ENCODE measurements at places on chromosomes 4 and X.

DNA sequence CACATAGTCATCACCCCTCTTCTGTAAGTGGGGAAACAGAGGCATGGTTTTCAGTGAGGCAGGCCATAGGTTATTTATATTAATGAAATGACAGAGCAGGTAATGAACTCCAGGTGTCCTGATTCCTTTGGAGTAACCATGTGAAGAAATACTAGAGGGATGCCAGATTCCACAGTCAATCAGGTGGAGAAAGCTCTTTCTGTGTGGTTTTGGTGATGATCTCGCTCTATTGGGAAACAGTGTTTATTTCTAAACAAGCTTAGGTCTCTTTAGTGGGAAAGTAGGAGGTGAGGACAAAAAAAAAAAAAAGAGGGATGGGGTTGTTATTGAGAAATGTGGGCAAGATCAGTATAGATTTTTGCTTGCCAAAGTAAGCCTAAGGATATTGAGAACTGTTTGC lies 12.2 kb downstream of the DOCK11 start:
- no peak for DNase-seq

GRCh38 chrX:154805696-154806091 lies 409 bp upstream of the MPP1 start:
- DNase-seq = peak; percentile 3

- DNase-seq = no peak
Measured at GRCh38 chr4:120018786-120019185, 47.9 kb downstream of the MAD2L1 start.

GRCh38 chrX:20500949-20501348 lies 234.2 kb upstream of the RPS6KA3 start:
- DNase-seq = no peak

GRCh38 chr4:123256901-123257300 lies 139.7 kb upstream of the SPRY1 start:
- no peak for DNase-seq

GRCh38 chr4:70658418-70658817 lies 7.9 kb downstream of the JCHAIN start:
- DNase-seq = no peak

DNA sequence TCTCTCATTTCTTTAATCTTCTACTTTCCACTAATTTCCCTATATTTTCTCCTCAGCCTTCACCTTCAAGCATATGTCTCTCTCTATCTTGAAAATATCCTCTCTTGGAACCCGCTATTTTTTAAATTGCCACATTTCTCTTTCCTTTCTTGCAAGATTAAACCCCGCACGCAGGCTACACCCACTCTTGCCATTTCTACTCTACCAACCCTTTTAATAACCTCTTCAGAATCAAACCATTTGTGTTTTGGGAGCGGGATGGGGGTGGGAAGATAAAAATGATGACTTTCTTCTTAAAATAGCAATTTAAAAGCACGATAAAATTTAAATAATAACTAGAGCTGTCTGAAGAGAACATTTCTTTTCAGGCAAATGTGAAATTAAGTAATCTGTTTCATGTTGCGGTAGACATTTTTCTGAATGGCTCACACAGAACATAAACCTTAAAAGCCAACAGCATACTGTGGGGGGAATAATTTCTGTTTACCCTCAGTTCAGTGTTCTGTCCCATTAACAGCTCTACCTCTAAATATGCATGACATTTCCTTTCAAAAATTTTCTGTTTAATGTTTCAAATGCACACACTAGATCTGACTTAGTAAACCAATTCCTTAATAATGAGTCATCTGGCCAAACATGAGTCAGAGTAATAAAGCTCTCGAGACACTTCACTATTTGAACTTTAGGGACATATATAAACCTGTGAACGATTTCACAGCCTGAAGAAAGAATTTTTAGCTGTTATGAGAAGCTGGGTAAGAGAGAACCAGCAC lies 20.5 kb downstream of the ARSJ start:
- DNase-seq = peak; percentile 89

DNA sequence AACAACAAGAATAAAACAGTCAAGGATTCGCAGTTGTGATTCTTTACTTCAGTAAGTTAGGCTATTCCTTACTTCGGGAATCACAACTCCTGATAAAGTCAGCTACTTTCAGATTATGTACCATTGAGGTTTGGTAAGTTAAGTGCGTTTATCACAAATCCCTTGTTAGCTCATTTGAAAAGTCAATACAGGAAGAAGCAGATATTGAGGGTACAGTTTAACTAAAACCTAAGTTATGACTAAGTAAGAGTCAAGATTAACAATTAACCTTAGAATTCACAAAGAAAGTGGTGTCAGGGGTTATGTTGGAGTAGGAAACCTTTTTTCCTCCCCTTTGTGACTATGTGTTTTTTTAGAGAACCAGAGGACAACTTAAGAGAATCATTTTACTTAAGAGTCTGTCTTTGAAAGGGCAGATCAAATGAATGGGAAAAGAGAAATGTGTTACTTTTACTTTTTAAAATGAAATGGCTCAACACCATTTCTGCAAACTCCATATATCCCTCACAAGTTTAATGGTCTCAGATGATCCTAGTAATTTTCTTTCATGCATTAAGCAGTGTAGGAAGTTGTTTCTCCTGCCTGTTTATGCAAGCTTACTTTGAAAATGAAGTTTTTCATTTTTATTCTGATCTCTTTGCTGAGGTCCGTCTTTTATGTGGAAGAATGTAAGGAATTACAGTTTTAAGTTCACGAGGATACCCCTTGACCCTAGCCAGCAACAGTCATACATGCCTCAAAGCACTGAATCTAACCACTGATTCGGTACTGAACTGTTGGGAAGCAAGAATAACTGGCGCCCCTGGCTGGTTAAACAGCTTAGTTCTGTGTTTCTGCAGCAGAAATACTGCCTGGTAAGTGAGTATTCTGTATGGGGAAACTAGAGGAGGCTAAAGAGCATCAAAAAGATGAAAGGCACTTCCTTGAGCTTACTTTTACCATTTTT lies 211.7 kb downstream of the SLC4A4 start:
- no peak for DNase-seq

DNA sequence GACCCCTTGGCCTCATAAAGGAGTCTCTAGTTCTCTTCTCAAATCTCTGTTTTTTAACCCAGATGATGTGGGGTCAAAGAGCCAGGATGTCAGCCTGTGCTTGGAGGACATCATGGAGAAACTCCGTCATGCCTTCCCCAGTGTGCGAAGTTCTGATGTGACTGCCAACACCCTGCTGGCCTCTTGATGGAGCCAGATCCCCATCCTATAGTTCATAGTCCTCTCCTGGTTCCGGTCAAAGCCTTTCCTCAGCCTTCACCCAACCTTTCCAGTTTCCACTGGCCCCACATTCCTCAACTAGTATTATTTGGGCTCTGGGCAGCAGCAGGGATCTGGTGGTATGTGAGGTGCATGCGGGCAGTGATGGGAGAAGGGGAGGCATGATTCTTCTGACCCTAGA lies 30.7 kb downstream of the TAF7L start:
- no peak for DNase-seq

- DNase-seq = no peak
Measured at GRCh38 chr4:3705236-3705987, 60.8 kb upstream of the ADRA2C start.

- peak; percentile 80 for DNase-seq
Measured at GRCh38 chr4:113784497-113785250, 23.1 kb upstream of the CAMK2D start.

- DNase-seq = no peak
Measured at GRCh38 chrX:9596837-9597236, 132.0 kb downstream of the TBL1X start.

GRCh38 chr4:89616382-89616781 lies 220.6 kb downstream of the SNCA start:
- no peak for DNase-seq

DNA sequence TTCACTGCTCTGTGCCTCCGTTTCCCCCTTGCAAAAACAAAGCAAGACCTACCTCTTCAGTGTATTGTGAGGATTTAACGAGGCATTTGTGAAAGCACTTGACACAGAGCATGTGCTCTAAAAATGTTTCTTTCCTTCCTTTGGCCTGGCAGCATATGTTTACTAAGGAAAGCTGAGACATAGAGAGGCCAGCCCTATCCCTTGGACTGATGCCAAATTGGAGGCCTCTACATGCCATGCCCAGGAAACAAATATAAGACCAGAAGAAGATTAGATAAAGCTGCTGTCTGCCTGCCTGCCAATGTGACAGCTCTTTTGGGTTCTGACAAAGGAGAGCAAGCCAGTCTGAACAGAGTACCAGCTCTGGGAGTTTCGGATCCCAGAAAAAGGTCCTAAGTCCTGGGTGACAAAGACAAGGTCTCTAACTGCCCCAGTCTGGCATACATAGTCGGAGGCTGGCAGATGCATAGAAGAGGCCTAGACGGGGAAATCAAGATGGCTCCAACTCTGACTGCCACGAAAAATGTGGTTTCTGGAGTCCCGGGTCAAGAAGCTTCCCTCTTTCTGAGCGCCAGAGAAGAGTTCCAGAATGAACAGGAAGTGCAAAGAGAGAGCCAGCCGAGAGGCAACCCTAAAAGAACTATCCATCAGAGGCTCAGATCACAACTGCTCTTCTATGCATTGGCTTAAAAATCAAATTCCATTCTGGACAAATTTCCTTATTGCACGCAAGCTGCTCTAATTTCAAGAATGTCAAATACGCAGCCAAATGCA lies 25.8 kb downstream of the OTUD6A start:
- DNase-seq = peak; percentile 12

- DNase-seq = no peak
Measured at GRCh38 chr4:112485930-112486329, 30.1 kb downstream of the NEUROG2 start.

- DNase-seq = no peak
Measured at GRCh38 chr4:4288098-4288497, 1.9 kb downstream of the LYAR start.

- no peak for DNase-seq
Measured at GRCh38 chrX:107599450-107599861, 28.9 kb upstream of the PRPS1 start.

DNA sequence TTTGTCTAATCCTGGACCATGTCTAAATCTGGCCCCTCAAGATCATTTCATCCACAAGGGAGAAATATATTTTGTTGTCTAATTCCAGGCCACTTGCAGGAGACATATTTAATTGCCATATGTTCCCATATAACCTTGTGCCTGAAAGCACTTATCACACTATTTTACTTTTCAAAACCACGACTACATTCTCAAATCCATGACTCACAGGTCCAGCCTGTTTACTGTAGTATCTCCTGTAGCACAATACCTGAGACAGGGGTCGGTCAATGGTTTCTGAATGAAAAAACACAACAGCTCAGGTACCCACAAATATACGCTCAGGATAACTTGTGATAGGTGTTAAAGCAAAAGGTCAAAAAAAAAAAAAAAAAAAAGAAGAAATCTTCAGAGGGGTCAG lies 60.9 kb downstream of the SEC24D start:
- DNase-seq = no peak

GRCh38 chr4:25345744-25346143 lies 31.3 kb upstream of the ANAPC4 start:
- no peak for DNase-seq

DNA sequence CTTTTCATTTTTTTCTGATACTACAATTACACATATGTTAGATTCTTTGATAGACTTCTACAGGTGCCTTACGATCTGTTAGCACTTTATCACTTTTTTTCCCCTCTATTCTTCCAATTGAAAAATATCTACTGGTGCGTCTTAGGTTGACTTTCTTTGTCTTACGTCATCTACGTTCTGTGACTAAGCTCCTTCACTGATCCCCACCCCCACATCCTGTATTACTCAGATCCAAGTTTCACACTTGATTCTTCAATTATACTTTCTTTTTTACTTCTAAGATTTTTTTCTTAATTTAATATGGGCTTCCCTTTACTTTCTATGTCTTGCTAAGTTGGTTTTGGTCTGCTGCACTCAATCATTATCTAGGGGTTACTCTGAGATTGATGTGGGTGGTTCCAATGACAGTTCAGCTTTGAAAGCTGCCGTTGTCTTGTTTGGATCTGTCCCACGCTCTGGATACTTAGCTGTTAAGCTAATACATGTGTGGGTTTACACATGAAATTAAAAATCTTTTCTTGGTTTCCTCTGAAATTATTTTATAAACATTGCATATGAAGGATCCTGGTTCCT lies 1321.1 kb downstream of the RAPGEF2 start:
- peak; percentile 48 for DNase-seq

DNA sequence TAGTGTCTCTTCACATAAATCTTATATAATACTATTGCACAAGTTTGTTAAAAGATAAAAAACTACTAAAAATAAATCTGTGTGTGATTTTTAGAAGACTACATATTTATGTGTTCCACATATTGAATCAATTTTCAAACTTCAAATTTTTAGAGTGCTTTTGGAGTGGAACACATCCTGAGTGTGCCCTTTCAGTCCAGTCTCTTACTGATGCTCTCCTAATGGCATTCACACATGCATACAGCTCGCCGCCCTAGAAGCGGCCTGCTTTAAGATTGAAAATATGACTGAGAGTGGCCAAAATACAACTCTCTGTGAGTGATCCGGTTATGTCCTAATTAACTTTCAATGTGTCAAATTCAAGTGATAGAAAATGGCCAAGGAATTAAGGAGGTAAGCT lies 628.8 kb downstream of the ANKRD50 start:
- DNase-seq = no peak

DNA sequence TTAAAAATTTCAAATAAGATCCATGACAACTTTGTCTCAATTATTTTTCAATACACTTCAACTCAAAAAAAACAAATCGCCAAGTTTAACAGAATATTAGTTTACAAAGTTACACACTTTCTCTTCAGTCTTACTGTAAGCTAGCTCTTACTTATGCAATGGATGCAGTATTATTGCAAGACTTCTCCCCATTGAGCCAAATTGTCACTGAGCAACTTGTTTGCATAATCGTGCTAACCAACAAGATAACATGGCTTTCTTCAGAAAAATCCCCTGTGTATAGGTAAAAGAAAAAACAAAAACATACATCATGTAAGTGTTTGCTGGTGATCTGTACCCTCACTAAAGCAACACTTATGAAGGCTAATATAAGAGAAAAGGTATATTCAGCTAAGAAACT lies 18.9 kb downstream of the DNAJB14 start:
- DNase-seq = no peak

GRCh38 chrX:153057281-153057680 lies 1.0 kb downstream of the PNMA3 start:
- no peak for DNase-seq

GRCh38 chr4:25769251-25769650 lies 93.5 kb downstream of the SEL1L3 start:
- no peak for DNase-seq

GRCh38 chr4:21722157-21722839 lies 226.3 kb downstream of the KCNIP4 start:
- DNase-seq = no peak

GRCh38 chr4:7017446-7018048 lies 25.6 kb upstream of the TADA2B start:
- no peak for DNase-seq

GRCh38 chrX:153766098-153766817 lies 2.2 kb downstream of the PLXNB3 start:
- DNase-seq = peak; percentile 28

All from A673 (cell line).